Epithelial cell of umbilical artery (primary cell): ENCODE measurements at places on chromosomes 2 and 18. TPM values are rescaled to one million over a fixed set of nuclear protein-coding genes. Genes with fewer than 3 reads are reported as not detected.

ABHD1 gene
- total RNA-seq = not detected in 2 replicates

UGT1A5 gene
- total RNA-seq = not detected in 2 replicates

KCNF1 gene
- 2.3 TPM in 1 of 2 replicates, not detected in the other for total RNA-seq

RGPD3 gene
- total RNA-seq = 0.30 and 0.32 TPM in 2 replicates

CCDC178 gene
- total RNA-seq = 0.65 and 1.2 TPM in 2 replicates

SNTG2 gene
- total RNA-seq = not detected in 2 replicates

TYW5 gene
- total RNA-seq = 5.8 and 9.9 TPM in 2 replicates

XIRP2 gene
- total RNA-seq = 0.30 and 0.32 TPM in 2 replicates

NFE2L2 gene
- 31.8 and 42.7 TPM in 2 replicates for total RNA-seq

MRO gene
- not detected in 2 replicates for total RNA-seq

CDCA7 gene
- 12.0 and 15.7 TPM in 2 replicates for total RNA-seq

ZNF892 gene
- total RNA-seq = 3.6 and 9.6 TPM in 2 replicates
